ENCODE measurements at places on chromosomes 4 and X.

- DNase-seq, result no peak
Observed at GRCh38 chr4:148093065-148093464, 349.1 kb downstream of the NR3C2 start.

DNA sequence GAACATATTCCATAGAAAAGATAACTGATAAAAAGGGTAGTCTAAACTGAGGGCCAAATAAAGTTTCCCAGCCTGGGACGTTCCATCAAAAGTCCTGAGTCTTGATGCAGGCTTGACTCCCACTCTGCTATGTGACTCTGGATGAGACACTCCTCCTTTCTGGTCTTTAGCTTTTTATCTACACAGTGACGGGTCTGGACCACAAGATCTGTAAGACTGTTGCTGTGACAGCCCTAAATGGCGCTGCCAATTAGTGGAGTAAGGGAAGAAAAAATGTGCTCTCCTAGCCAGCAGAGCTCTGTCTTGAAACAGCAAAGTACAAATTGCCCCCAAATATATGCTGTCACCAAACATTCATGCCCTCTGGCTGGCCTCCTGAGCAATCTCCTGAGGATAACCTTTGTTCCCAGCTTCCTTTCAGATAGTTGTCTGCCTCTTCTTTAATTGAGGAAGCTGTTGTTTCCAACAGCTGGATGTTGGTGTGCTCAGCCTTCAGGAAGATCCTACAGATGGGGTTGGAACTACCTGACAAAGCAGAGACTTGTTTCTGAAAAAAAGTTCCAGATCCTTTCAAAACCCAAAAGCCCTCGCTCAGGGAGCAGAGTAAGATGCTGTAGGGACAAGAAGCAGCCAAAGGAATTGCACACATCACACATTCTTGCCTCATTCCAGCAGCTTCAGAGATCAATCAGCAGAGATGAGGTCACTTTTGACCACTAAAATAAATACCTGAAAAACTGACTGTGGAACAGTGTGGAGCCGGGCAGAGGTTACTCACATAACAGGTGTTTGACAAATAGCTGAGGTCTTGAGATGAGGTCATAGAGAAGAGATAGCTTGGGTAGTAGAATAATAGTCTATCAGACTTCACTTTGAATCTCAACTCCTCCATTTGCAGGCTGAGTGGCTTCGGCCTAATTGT, 383.4 kb upstream of the FGF13 start:
- no peak for DNase-seq

GRCh38 chr4:15381806-15382338, 46.0 kb upstream of the C1QTNF7 start:
- no peak for DNase-seq

GRCh38 chrX:109856974-109857373, 123.9 kb upstream of the ACSL4 start:
- peak; percentile 17 for DNase-seq

GRCh38 chr4:151644622-151645021, 116.2 kb downstream of the GATB start:
- no peak for DNase-seq

GRCh38 chr4:128793859-128794672, 15.4 kb upstream of the JADE1 start:
- no peak for DNase-seq

GRCh38 chrX:17373337-17373736, 1.7 kb upstream of the NHS start:
- no peak for DNase-seq

DNA sequence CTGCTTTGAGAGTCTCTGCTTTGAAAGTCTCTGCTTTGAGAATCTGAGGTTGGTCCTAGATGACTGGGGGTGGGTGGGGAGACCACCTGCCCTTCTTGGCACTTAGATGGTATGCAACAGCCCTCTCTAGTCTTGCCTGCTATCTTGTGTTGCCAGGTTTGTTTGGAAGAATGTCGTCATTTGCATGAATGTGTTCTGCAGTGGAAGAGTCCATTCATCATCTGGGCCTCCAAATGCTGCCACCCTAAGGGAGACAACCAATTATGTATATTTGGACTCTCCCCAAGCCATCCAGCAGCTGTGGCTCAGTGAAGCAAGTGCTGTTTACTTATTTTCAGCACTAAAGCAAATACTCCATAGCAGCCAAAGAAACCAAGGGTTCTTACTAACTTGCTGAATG, 44.6 kb upstream of the TRPC5OS start:
- DNase-seq, result no peak

GRCh38 chrX:16978193-16978984, 31.9 kb downstream of the REPS2 start:
- DNase-seq, result no peak

DNA sequence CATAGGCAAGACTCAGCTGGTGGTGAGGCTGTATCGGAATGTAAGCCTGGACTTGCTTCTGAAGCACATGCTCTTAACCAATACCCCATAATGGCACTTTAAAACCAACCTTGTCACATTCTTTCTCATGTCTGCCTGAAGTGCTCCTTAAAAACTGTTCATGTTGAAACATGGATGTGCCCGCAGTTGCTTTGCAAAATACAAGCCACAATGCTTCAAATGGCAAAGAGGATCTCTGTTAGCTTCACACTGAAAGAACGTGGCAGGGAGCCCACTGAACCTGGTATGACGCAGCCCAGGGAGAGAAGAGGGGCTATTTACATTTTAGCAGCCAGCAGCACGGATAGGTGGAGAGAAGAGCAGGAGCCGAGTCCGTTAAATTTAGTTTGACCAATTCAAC, 29.3 kb downstream of the SOD3 start:
- DNase-seq, result no peak

DNA sequence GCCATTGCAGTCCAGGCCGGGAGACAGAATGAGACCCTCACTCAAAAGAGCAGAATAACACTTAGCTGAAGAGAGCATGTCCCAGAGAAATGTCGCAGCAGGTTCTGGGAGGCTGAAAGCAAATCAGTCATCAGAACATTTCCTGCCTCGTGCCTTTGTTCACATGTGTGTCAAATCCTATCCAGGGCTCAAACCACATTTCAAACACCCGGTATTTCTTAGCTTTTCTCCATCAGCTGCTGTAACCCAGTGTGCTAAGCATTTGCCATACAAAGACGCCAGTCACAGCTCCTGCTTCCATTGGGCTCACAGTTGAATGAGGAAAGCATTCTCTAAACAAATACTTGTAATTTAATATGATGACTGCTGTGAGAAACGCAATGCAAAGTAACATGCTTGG, 6.0 kb downstream of the PALLD start:
- no peak for DNase-seq

GRCh38 chr4:165331359-165331758, 3.9 kb downstream of the MSMO1 start:
- DNase-seq, result no peak

DNA sequence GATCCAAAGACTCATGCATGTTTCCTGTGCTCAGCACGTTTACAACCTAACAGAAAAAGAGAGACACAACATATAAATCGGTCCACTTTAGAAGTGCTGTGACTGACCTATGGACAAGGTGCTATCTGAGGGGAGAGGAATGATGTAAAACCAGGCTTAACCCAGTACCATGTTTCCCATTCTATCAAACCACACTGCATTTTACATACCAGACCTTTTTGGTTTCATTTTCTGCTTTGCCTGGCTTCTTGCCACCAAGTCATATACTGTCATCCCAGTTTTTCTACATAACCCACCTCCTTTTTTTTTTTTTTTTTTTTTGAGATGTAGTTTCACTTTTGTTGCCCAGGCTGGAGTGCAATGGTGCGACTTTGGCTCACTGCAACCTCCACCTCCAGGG, 82.2 kb downstream of the KLF8 start:
- no peak for DNase-seq

- DNase-seq, result no peak
Observed at GRCh38 chr4:151671541-151672059, 89.2 kb downstream of the GATB start.

GRCh38 chrX:77977095-77977494, 7.7 kb upstream of the PGAM4 start:
- no peak for DNase-seq

DNA sequence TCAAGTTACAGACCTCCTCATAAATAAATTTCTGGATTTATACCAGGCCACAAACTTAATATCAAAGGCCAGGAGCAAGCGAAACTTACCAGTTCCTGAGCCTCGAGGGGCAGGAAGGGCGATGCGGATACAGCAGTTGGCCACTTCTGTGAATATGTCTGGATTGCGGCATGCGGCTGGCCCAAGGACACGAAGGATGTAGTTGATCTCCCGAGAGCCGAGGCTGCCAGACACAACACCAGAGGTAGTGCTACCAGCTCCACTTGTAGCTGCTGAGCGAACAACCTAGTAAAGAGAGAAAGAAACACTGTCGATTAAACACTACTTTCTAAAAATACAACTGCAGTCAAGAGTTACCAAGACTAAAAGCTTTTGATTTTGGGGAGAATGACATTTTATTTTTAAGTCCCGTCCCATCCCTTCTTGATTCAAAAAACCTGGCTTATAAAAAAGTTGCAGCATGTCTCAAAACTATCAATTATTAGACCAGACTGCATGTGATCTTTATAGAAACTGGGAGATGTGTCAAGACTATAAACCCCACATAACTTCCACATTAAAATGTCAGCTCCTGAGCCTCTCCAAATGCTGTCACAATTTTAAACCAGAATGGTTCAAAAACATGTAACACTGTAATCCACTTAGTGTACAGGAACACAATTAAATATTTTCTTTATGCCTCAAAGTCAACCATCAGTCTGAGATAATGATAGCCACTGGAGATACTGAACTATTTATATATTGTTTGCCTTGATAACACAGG, 105.6 kb downstream of the HUWE1 start:
- no peak for DNase-seq

DNA sequence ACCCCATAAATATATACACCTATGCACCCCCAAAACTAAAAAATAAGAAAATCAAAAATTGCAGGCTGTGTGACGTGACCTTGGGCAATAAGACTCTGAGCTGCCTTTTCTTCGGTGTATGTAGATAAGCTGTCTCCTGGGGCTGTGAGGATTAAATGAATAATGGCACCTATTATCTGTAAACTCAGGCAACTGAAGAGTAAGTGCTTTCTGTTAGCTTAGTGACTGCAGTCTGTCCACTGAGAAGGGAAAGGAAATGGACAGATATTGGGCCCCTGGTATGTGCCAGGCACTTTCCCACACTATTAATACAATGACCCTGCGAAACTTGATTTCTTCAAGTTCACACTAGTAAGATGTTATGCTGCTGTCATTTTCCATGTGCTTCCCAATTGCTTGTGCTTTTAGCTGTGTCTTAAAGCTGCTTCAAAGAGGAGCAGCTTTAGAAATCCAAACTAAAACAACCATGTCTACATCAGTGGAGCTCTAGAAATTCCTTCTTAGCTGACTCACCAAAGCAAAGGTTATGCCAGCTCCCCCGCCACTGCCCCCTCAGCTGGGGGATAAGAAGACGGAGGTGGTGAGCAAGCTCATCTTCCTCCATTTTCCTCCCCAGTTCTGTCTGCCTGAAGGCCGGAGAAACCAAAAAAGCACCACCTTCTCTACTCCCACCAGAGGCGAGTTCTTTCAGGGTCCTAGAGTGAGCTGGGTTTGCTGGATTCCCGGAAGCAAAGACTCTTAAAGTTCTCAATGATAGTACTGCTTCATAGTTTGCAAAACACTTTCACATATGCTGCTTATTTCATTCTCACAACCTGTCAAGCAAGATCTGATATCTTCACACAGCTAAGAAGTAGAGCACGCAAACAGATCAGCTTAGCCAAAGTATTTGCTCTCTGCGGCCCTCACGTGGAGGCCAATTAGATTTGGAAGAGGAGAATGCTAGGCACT, 8.8 kb upstream of the DGAT2L6 start:
- DNase-seq, result no peak

DNA sequence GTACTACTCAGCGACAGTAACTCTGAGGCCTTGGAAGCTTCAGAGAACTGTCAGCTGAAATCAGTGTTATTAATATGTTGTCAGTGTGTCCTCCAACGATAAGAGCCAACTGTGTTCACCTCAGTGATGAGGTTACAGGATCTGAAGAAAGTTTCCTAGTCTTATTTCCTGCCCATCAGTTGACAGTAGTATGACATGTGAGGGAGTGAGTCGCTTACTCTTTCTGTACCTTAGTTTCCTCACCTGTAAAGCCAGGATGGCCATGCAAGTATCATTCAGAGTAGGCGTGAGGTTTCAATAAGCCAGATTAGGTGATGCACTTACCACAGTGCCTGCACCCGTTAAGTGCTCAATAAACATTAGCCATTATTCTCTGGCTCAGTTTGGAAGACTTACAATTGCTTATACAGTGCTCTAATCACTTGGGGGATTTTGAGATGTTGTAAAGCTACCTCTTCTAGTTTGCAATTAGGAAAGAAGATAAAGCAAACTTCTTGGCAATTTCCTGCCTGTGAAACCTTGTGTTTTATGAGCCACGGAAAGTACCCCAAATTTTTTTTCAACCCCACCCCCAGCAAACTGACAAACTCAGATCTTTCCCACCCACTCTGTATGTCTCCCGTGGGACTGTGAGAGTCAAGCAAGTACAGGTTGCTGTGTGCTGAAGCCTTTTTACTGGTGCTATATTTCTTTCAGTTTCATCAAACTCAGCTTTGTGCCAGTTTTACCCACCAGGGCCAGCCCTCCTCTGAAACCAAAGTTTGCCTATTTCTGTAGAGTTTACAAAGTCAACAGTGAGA, 62.2 kb downstream of the ANXA3 start:
- DNase-seq, result no peak

DNA sequence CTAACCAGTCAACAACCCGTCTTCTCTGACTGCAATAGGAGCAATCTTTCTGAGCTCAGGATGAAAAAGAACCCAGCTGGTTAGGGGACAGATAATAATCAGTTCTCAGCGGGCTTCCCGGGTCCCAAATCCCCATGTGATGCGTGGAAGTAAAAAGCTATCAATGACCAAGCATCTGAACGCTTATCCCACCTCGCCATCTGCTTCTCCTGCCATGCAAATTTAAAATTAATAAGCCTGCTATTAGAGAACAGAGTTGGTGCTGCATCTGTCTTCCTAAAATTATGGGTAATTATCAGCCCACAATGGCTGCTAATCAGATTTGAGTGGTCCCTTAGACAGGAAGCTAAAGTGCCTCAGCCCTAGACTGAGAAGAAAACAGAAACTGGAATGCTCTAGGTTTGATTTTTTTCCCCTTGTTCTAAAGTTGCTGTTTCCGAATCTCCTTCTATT, 37.5 kb downstream of the AFAP1 start:
- no peak for DNase-seq

- DNase-seq, result no peak
Observed at GRCh38 chr4:13504374-13504773, 20.2 kb upstream of the RAB28 start.
